ENCODE measurements at places on chromosomes 5 and 9.

- DNase-seq = no peak
These were observed 82.4 kb upstream of the STC2 start for GRCh38 chr5:173410459-173411233.

DNA sequence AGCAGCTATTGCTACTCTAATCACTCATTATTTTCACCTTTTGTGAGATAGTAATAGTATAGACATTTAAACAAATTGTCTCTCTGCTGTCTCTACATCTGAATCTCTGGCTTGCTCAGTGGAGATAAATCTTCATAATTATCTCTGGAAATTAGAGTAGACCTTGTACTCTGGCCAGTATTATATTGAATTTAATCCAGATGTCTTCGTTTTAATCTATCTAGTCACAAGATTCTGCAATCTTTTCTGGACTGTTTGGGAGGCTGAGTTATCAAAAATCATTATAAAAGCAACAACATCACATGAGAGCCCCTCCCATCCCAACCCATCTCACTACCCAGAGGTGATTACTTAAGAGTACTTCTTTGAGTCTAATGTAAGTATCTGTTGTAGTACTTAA is 19.0 kb downstream of the ARHGAP26 start:
- no peak for DNase-seq

GRCh38 chr5:38720554-38721361 is 125.1 kb upstream of the OSMR start:
- DNase-seq = no peak

DNA sequence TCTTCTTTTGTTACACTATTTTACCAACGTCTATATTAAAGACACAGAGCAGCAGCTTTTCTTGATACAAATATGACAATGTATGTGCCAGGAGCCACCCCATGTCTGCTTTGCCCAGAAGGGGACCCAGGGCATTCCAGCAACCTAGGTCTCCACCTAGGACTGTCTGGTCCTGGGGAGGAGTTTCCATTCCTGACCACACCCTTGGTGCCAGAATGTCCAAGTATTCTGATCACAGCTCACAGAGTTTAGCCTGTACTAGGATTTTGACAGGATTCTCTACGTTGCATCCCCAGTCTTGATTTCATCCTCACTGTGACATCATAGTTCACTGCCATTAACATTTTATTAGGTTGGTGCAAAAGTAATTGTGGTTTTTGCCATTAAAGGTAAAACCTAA is 224.7 kb downstream of the SREK1 start:
- DNase-seq = no peak

- no peak for DNase-seq
These were observed 19.9 kb upstream of the KCNIP1 start for GRCh38 chr5:170483701-170484458.

DNA sequence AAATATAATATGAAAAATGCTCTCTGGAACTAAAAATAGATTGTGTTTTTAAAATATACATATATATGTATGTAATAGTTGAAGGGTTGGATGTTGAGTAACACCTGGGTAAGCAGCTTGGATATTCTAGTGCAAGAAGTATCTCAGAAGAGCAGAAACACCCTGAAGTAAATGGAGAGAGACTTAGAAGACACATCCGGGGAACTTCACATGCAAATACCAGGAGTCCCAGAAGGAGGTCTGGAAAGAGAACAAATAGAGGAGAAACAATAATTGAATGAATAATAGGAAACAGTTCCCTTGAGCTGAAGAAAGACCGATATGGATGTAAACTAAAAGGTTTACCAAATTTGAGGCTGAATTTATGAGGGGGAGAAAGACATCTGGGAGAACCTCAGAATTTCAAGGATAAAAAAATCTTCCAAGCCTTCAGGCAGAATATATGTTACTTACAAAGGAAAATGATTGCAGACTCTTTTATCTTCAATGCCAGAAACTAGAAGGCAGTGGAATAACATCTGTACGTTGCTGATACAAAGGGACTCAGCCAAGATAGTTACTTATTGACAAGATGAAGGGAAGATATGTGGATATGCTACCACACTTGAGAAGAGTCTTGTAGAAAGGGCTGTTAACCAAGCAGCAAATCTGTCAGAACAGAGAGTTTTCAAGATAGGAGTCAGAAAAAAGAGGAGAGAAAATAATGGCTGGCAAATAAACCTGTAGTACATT is 42.7 kb downstream of the HSDL2 start:
- no peak for DNase-seq

GRCh38 chr5:21791304-21791703 is 1061.8 kb downstream of the CDH12 start:
- DNase-seq = no peak

- no peak for DNase-seq
These were observed 368.2 kb downstream of the HINT1 start for GRCh38 chr5:130796902-130797301.

DNA sequence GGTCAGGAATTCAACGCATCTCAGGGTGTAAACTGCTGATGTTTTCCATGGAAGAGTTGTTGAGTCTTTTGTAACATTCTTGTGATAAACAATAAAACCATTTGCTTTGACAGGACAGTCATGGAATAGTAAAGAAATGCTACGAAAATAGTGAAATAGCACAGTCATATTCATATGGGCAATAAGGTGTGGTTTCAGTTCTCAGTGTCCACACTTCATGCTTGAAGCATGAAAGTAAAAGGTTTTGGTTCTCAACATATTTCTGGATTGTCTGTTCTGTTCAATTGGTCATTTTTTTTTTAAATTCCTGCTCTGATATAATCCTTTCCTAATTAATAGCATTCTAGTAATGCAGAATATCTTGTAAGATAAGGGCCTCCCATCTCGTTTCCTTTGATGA is 467.6 kb upstream of the ZNF608 start:
- no peak for DNase-seq

DNA sequence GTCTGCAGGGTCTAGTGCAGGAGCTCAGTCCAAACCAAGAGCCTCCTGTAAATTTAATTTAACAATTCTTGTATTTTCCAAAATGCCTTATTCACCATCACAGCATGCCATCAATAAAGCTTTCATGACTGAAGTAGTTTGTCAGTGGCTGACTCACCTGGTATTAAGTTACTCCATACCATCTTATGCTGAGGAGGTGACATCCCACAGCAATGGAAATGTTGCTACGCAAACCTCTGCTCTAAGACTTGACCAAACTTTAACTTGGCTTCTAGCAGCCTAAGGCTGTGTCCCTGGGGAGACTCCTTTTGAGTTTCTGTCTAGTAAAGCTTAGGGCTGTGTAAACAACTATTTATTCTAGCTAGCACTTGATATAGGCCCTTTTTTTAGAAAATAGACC is 1231.3 kb upstream of the CDH18 start:
- no peak for DNase-seq

DNA sequence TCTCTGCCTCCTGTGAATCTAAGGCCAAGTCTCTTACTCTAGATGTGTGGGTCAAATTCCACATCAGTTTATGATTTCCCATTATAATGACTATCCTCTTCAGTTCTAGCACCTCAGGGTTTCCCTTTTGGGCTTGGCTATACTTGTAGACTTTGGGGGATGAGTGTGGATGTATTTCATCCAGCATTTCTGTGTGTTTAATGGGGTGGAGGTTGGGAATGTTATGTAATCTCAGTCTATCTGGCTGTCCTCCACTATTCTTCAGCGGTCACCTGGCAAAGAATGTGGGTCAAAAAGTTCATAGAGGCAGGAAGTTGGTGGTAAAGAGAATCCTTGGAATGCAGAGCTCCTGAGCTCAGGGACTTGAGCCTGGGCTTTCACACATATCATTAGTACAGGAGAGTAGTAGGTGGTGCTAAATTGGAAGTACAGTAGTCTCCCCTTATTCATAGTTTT is 64.9 kb downstream of the CFAP95 start:
- DNase-seq = no peak

DNA sequence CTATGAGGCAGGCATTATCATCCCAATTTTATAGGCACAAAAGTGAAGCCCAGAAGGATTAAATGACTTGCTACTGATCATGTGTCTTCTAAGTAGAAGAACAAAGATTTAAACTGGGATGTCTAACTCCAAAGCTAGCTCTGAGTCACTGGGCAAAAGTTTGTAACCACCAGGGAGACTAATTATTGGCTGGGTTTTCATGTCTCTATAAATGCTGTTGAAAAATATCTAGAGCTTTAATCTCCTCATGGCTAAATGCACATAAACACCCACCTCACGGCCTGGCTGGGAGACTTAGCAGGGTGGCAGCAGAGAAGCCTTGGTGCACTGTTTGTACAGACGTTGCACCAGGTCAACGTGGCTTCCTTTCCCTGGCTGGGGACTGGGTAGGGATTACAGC is 144.6 kb downstream of the MELK start:
- no peak for DNase-seq

GRCh38 chr9:110104261-110104809 is 103.6 kb downstream of the C9orf152 start:
- DNase-seq = no peak

- no peak for DNase-seq
These were observed 252.2 kb downstream of the SLF1 start for GRCh38 chr5:94870511-94871183.

GRCh38 chr9:35689542-35690293 is at the start of gene TPM2:
Gene TPM2 (minus strand): TSS chr9:35689925. CDS start chr9:35689817, 108 bp downstream.
- DNase-seq = no peak

DNA sequence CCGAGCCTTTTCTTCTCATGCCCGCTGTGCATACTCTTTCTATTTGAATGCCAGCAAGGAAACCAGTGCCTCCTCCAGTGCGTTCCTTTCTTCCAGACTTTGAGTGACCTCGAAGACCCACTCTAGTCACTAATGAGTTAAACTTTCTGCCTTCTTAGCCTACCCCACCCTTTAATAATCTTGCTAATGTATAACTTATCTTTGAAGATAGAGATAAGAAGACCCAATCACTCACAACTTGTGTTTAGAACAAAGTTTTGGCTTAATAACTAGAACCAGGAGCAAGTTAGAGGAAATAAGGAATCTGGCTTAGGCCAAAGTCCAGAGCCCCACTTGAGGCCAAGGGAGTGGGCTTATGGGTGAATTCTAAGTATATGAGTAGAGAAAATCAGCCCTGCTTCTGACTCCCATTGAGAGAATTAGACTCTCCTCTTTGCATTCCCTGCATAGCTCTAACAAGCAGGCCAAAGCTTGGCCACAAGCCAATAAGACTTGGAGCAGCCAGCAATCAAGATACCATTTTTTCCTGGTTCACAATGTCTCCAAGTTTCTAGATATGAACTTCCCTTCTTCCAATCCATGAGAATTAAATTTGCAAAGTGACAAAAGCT is 181.5 kb upstream of the PIK3R1 start:
- no peak for DNase-seq

GRCh38 chr9:33196736-33197135 is 29.6 kb upstream of the B4GALT1 start:
- no peak for DNase-seq

- DNase-seq = no peak
These were observed 27.8 kb downstream of the NFIL3 start for GRCh38 chr9:91395553-91396471.

DNA sequence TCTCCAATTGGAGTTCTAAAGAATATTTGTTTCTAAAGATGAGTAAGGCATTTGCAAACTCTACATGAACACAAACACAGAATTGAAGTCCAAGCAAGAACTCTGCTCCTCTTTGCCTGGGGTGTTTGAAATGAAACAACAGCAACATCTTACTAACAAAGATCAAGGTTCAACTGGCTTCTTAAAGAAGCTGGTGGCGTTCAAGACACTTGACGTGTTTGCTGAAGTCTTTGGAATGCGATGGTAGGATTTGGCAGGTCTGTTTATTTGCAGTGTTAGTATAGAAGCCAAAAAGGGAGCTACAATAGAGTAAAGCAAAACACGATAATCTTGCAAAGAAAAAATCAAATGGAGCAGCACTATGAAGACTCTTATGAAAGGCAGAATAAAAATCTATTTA is 94.9 kb downstream of the BASP1 start:
- no peak for DNase-seq

- DNase-seq = no peak
These were observed 132.7 kb upstream of the MAP1B start for GRCh38 chr5:71974622-71975021.

GRCh38 chr5:35675392-35675791 is 57.7 kb downstream of the SPEF2 start:
- DNase-seq = no peak

All from stimulated activated CD4-positive, alpha-beta T cell treated with anti-CD3 and anti-CD28 coated beads, Interleukin-1b, Interleukin-23, amount 100 ng/mL, for 24 hours (primary cell).